Stimulated activated CD4-positive, alpha-beta T cell treated with anti-CD3 and anti-CD28 coated beads, Interleukin-15, amount 100 ng/mL, for 1 hour (primary cell): ENCODE measurements at places on chromosomes 3 and 15.
A peak's percentile ranks its signal among the peaks of the same experiment; 100 is the strongest.

- DNase-seq, result no peak
Observed at GRCh38 chr15:69395991-69396390, 18.2 kb upstream of the KIF23 start.

- no peak for DNase-seq
Observed at GRCh38 chr3:80036176-80036575, 268.4 kb upstream of the ROBO1 start.

GRCh38 chr3:196938576-196938975 is 3.8 kb downstream of the NCBP2 start:
- DNase-seq, result no peak

- no peak for DNase-seq
Observed at GRCh38 chr3:115381573-115381912, 234.5 kb upstream of the ZBTB20 start.

- DNase-seq, result no peak
Observed at GRCh38 chr15:99677540-99678134, 55.6 kb downstream of the LYSMD4 start.

DNA sequence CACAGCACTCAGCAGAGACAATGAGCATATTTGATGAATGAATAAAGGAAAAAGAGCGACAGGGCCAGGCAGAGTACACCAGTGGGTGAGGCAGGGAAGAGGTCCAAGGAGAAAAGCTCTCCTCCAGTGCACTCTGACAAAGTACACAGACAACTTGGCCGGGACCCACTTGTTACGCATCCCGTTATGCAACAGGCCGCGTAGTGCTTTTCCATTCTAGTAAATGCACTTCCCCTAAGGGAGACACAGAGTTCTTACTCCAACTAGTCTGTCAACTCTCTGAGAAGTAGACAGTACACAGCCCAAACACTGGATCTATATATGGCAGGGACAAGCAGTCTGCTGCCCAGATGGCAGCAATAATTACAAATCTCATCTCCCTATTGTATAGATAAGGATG is 18.5 kb downstream of the LARP6 start:
- DNase-seq, result no peak

DNA sequence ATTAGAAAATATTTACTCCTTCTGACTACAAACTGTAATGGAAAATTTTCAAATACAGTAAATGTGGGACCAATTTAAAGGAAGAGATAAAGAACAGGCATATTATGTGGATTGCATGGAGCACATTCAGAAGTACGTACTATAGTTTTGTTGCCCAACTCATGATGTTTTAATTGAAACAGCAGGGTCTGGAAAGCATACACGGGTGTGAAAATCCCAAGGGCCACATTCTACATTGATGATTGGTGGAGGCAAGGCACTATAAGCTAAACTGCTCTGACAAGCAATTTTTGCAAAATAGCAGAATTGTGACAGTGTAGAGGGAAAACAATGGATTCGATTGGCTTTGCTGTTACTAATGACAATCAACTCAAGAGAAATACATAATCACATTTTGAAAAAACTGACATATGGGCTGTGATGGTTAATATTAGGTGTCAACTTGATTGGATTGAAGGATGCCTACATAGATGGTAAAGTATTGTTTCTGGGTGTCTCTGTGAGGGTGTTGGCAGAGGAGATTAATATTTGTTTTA is 458.6 kb downstream of the PYDC2 start:
- no peak for DNase-seq

- no peak for DNase-seq
Observed at GRCh38 chr3:85576091-85576690, 617.4 kb downstream of the CADM2 start.

DNA sequence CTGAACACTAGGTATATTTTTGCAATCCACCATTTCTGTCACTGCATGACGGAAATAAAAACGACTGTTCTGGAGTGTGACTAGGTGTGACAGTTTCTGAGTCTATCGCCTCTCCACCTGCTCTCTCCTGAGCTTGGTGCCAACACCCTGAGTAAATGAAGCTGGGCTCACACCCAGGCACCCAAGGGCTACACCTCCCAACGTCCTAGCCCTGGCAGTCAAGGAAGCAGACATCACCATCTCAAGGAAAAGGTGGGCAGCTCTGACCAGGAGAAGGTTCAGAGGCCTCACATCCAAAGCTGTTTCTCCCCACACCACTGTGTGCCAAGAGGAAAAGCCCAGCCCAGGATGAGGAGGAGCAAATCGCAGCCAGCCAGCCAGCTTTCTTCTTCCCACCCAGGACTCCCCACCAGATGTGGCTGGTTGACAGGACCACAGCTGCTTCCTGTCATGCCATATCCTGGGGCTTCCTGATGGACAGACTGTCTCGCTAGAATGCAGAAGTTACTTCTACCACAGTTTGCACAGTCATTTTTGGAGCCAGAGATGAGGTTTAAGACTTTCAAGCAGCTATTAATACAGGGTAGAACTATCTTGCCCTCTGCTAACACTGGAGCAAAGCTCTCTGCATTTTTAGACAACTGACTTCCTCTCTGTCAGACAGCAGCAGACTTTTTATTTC is 3.3 kb downstream of the SCAMP2 start:
- no peak for DNase-seq

GRCh38 chr15:84878504-84878903 is 6.0 kb upstream of the SLC28A1 start:
- peak; percentile 35 for DNase-seq

DNA sequence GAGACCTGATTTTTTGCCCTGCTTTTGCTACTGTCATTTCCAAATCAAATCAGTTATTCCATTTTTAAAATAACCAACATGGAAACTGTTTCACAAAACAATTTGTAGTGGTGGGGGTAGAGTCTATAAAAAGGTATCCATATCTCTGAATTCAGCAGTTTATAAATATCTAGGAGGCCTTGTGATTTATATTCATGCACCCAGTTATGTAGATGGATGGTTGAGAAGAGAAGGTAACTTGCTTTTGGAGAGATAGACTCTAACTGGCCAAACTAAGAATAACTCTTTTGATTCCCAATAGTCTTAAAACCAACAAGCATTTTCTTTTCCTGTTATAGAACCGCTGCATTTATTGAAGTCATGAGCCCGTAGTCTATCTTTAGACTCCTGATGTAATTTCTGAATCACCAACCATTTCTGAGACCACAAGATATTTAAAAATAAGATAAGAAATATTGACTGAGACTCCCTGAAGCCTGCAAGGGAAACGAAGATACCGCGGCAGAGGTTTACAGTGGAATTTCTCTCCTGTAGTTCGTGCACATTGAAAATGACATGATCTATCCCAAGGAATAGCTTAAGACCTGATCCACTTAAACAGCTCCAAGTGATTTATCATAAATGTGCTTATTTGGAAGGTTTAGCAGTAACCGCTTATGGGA is 68.5 kb downstream of the SAMMSON start:
- DNase-seq, result no peak

- no peak for DNase-seq
Observed at GRCh38 chr3:31765871-31766270, 215.2 kb downstream of the OSBPL10 start.

DNA sequence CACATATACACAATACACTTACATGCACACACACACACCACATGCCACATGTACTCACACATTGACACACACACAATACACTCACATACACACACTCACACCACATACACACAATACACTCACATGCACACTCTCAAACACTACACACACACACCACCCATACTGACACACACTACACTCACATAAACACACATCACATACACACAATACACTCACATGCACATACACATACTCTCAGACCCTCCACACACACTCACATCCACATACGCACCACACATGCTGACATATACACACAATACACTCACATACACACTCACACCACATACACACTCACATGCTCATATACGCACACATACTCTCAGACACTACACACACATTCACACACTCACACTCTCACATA is 28.3 kb upstream of the KIF23 start:
- DNase-seq, result no peak

DNA sequence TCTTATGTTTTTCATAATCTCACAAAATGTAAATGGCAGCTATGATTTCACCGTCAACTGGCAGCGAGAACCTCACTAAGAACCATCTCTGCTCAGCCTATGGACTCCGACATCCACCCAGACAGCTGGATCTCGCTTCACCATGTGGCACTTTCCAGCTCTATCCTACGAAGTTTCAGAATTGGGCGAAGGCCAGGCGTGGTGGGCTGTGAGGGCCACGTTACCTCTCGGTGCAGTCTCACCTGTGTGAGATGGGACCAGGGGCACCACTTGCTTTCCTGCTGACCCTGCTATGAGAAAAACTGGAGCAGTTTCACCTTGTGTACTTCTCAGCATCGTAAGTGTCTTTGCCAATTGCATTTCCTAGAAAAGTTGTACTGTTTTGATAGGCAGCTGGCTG is 32.3 kb downstream of the CHDH start:
- DNase-seq, result no peak

DNA sequence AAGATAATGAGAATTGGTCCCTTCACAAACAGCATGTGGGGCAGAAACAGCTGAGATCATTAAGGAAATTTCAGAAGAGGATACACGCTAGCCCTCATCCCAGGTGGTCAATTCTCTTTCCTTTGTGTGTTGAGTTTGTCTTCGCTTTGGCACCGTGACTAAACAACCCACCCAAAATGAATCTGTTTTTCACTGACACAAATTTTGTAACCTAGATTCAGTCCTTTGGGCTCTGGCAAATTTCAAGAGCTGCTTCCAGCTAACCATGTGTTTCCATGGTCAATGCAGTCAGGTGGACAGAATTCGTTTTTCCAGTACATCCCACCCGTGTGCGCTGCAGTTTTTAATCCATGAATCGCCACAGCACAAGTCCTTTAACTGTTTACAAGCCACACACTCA is 435.4 kb downstream of the WDR72 start:
- no peak for DNase-seq

DNA sequence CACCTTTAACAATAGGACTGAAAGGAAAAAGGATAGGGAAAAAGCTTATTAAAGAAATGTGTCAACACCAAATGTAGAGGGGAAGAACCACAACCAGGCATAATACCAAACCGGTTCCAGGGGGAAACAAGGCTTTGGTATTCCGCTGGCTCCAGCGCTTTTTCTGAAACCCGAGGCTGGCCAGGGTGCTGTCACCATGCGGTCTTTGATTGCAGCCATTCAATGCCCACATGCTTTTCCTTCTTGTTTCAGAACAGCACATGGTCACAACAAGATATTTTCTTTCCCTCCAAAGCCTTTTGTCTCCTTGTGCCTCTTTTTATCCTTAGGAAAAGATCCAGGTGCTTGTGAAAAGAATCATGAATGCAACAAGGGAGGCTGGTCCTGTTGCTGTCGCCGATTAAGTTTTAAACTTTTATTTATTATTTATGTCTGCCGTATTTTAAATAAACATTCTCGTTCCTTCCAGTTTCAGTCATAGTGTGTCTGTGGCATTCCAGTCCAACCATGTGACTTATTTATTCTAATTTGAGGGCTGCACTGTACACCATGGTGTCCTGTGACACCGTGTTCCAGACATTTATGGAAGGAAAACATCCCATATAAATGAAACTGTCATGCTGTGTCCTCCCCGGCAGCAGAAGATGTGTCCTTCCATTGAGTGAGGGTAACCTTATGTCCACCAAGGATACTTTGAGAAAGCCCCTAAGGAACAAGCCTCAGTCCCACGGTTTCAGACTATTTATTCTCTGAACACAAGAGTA is 41.1 kb downstream of the CCK start:
- DNase-seq, result no peak

- no peak for DNase-seq
Observed at GRCh38 chr3:186471771-186472170, 72.4 kb downstream of the CRYGS start.

- no peak for DNase-seq
Observed at GRCh38 chr3:107213044-107213669, 164.1 kb upstream of the CCDC54 start.

- no peak for DNase-seq
Observed at GRCh38 chr3:153079386-153079785, 82.6 kb upstream of the RAP2B start.
